Epithelial cell of proximal tubule (primary cell): ENCODE measurements at places on chromosomes 1 and 21. TPM values are rescaled to one million over a fixed set of nuclear protein-coding genes. Genes with fewer than 3 reads are reported as not detected.

MTF2 gene
- 23.9 and 26.3 TPM in 2 replicates for total RNA-seq

CYP4Z1 gene
- not detected in 2 replicates for total RNA-seq

RIPPLY3 gene
- total RNA-seq, result 4.7 and 5.1 TPM in 2 replicates

SLC30A10 gene
- total RNA-seq, result 0.12 TPM in 1 of 2 replicates, not detected in the other

GRCh38 chr1:85581802-85582686, 1.5 kb downstream of the CCN1 start:
- no peak for DNase-seq

DNA sequence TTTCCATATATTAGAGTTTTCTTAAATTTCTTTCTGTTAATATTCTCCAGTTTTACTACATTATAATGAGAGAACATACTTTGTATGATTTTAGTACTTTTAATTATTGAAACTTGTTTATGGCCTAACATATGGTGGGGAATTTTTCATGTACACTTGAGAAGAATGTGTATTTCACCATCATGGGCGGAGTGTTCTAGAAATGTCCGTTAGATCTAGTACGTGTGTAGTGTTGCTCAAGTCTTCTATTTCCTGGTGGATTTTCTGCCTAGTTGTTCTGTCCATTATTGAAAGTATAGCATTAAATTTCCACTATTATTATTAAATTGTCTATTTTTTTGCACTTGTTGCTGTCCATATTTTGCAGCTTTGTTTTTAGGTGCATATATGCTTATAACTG, 64.0 kb upstream of the RGS21 start:
- DNase-seq, result no peak

- no peak for DNase-seq
Observed at GRCh38 chr1:89665941-89666340, 33.0 kb downstream of the LRRC8C start.

DNA sequence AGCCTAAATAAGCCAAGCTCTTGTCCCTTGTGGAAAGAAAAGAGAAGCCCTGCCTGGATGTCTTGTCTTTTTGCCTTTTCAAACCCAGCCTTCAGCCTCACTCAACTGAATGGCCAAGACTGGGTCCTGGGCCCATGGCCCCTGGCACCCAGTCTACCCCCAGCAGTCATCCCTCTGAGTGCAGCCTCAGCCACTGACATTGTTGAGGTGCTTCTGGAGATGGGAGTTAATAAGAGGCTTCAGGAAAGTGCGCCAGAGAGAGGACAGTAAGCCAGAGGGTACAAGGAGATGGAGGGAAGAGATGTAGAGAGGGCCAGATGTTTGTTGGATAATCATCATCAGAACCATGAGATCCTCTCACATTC, 6.8 kb downstream of the FNDC5 start:
- no peak for DNase-seq

DNA sequence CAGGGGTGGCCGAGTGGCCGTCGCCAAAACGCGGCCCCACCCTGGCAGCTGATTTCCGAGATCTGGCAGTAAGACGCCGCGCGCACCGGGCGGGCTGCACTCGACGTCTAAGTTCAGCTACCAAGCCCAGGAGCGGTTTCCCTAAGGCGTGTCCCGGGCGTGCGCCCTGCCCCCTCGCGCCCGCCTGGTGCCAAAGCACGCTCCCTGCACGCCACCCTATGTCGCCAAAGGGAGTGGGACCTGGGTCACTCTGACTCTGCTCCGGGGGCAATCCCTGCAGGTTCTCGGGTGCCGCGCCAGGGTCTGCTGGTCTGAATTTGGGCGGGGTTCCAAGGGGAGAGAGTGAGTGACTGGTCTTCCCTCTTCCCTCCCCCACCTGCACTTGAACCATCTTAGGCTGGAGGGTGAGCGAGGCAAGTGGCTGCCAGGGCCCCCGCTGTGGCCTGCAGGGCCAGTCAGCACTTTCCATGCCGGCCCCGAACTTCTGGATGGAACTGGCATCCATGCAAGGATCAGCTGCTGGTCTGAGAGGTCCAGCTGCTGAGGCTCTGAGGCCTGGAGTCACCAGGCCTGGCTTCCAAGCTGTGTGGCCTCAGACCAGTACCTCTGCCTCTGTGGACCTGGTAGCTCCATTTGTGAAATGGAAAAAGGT, at the start of gene LRRC38:
LRRC38 (minus strand) TSS at position 109 of the 652 bp plus-strand sequence. CDS start 410 bp downstream, outside the sequence.
- DNase-seq, result no peak

- no peak for DNase-seq
Observed at GRCh38 chr1:50611675-50612074, 188.4 kb upstream of the DMRTA2 start.

DNA sequence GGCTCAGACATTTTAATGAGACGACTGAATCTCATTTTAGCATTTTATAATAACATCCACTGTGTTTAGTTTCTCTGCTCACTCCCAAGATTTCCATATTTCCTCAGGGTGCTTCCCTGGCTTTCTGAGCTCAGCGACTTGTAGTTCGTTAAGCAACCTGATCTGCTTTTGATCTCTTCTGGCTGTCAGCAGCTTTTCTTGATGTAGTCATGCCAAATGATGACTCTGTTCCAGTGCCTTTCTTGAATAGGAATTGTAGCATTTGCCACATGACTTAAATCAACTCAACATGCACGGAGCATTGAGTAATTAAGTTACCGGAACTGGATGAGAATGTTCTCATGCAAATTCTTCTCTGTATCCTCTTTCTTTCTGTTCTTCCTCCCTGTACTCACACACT, 246.1 kb downstream of the FMN2 start:
- peak; percentile 45 for DNase-seq

GRCh38 chr1:87333692-87334347, 5.1 kb downstream of the LMO4 start:
- no peak for DNase-seq

GRCh38 chr1:206932177-206932576, 10.4 kb upstream of the FCMR start:
- no peak for DNase-seq
